NK-92 treated with Interleukin-12 subunit alpha and Interleukin-12 subunit beta, amount 100 ng/mL, for 24 hours (cell line): ENCODE measurements at places on chromosomes 4 and X.

- DNase-seq, result no peak
Measured at GRCh38 chrX:115584696-115585095, 23.7 kb downstream of the PLS3 start.

DNA sequence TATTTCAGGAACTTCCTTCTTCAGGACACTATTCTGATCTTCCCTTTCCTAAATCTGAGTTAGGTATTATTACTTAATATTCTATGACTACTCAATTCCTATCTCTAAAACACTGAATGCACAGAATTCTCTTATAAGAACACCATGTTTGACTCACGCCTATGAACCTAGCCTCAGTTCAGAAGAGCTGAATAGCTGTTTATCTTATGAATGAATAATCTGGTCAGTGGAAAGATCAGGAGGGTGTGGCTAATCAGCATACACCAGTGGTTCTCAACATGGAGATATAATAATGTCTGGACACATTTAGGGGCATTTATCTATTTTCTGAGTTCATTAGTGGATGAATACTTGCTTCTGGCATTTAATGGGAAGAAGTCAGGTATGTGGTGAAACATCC, 24.2 kb downstream of the EPHA5 start:
- no peak for DNase-seq

DNA sequence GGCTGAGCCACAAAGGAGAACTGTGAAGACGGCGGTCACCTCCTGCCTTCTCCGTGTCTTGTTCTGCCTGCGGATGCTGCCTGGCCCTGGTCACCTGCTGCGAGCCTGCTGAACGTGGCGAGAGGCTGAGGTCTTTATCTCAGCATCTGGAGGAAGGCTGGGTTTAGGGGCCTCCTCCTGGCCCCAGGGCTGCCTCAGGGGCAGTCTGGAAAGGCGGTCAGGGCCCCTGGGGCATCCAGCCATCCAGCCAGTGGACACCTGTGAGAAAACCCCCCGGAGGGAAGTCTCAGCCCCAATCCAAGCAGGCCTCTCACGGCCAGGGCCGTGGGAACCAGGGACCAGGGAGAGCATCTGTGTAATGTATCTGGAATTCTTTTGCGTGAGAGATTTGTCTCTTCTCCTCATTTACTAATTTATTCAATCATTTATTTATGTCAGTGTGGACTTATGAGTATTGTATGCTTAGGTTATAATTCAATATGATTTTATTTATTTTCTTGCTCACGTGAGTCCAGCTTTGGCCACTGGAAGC, 11.3 kb downstream of the PDE6B start:
- no peak for DNase-seq

GRCh38 chrX:68995386-68995779, 166.6 kb downstream of the EFNB1 start:
- DNase-seq, result no peak

DNA sequence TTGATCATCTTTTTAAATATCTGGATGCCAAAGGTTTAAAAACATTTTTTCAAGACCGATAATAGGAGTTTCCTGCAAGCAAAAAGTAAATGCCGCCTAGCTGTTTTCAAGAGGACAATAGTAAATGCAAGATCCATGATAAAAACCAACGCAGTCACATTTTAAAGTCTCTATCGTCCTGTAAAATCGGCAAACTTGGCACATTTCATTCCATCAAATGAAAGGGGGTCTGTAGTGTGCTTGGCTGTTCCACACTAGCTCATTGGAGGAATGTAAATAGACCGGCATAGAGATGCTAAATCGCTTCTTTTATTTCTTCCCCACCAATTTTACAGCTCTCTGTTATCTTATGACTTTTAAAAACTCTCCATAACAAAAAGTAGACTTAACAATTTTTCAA, 202.2 kb downstream of the NLGN4X start:
- DNase-seq, result no peak

DNA sequence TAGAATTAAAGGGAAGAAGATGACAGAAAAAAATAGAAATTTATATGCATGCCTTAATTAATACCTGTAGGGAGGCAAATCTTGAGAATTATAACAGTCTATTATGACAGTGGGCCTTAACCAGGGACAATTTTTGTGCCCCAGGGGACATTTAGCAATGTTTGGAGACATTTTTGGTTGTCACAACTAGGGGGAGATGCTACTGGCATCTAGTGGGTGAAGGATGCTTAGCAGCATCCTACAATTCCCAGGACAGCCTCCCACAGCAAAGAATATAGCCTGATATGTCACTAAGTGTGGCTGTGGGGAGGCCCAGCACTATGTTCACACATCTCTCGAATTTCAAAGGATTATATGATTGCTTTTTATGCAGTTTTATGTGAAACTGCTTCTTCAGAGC, 10.5 kb downstream of the GPR82 start:
- DNase-seq, result no peak

GRCh38 chr4:119733431-119733830, 104.8 kb upstream of the PDE5A start:
- no peak for DNase-seq

- DNase-seq, result no peak
Measured at GRCh38 chr4:30866907-30867306, 146.7 kb downstream of the PCDH7 start.

DNA sequence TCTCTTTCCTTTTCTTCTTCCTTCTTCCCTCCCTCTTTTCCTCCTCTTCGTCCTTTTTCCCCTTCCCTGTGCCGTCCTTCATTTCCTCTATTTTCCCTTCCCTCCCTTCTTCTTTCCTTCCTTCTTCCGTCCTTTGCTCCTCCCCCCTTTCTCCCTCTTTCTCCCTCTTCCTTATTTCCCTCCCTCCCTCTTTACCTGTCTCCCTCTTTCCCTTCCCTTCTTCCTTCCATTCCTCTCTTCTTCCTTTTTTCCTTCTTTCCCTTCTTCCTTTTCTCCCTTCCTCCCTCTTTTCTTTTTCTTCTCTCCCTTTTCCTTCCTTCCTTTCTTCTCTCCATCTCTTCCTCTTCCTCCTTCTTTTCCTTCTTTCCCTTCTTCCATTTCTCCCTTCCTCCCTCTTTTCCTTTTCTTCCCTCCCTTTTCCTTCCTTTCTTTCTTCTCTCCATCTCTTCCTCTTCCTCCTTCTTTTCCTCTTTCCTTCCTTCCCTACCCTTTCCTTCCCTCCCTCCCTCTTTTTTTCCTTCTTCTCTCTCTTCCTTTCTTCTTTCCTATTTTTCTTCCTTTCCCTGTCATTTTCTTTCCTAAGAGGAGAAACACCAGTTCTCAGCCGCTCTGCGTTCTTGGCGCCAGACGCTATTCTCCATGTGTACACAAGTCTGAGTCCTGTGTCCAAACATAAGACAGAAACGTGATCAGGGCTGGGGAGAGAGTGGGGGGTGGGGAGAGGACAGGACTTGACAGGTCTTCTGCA, 597.1 kb downstream of the MID1IP1 start:
- DNase-seq, result no peak
